ENCODE measurements at places on chromosomes 2 and 18.

GRCh38 chr2:86603905-86604304, 19.8 kb downstream of the RNF103 start:
- DNase-seq, result no peak

DNA sequence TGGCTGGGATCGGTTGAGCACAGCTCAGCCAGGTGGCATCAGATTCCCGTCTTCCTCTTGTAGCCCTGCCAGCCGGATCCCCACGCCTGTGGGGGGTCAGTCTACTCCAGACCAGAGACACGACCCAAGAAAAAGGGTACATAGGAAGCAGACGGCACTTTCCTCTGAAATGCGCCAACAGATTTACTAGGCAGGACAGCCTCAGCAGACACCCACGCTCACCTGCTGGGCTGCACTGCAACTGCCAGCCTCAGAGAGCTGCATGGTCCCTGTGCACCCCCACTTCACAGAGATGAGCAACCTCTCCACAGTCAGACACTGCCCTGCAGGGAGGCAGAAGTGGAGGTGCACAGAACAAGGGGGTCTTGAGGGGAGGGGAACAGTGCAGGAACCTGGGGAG, 75.7 kb upstream of the OTOS start:
- DNase-seq, result no peak

GRCh38 chr2:26569216-26570082, 71.7 kb downstream of the CIB4 start:
- DNase-seq, result no peak

- DNase-seq, result no peak
Observed at GRCh38 chr2:8753609-8754008, 71.8 kb downstream of the ID2 start.
